ENCODE measurements at places on chromosomes 3 and 15.

GRCh38 chr15:58604455-58604923, 145.0 kb downstream of the ADAM10 start:
- no peak for DNase-seq

GRCh38 chr3:13223574-13224237, 150.5 kb upstream of the IQSEC1 start:
- no peak for DNase-seq

DNA sequence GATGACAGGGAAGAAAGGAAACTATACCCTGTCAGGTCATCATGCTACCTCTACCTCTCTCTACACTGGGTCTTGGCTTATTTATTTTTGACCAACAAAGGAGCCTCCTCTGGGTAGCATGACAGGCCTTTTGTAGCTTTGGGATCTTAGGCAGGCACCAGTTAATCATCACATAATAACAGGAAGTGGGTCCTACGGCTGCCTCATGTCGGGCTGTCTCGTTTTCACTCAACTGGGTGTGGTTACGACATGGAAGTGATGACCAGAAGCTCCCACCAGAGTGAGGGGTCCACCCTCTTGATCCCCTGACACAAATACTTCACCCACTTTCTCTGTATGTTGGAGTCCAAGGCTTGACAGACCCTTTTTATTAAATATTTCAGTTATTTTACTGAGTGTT, 105.3 kb downstream of the CD47 start:
- DNase-seq, result peak; percentile 59

GRCh38 chr3:138726946-138727730, 107.6 kb downstream of the PIK3CB start:
- DNase-seq, result no peak

GRCh38 chr3:58190882-58191281, 19.9 kb downstream of the DNASE1L3 start:
- no peak for DNase-seq

GRCh38 chr15:91525751-91526150, 327.8 kb upstream of the SLCO3A1 start:
- DNase-seq, result no peak

DNA sequence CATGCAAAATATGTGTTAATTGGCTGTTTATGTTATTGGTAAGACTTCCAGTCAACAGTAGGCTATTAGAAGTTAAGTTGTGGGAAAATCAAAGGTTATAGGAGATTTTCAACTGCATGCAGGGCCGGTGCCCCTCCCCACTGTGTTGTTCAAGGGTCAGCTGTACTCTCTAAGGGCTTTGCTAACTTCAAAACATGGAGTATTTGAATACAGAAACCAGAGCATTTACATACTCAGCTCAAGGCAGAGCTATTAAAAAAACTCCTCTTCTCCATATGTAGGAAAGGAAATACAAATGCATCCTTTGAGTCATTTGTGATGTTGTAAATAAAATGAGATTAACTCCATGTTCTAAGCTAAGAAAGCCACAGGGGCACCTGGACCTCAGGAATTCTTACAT, 16.8 kb downstream of the IL17RB start:
- DNase-seq, result no peak

- DNase-seq, result no peak
These were observed 415.3 kb downstream of the CNTN4 start for GRCh38 chr3:2513986-2514385.

- DNase-seq, result no peak
These were observed 84.4 kb upstream of the RAD18 start for GRCh38 chr3:9047452-9048346.

DNA sequence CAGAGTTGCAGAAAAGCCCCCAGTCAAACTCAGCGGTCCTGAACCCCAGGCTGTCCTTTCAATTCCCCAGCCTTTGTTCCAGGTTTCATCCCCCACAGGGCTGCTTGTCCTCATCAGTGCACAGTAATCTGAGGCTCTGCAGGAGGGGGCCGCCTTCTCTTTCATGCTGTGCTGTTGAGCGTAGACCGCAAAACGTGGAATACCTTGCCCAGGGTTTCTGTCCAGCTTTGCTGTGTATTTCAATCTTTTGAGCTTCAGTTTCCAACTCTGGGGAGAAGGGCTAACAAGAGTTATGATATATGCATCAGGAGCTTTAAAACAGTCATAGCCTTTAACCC, 64.8 kb downstream of the FAM43A start:
- no peak for DNase-seq

GRCh38 chr3:156957715-156958114, 131.6 kb downstream of the LEKR1 start:
- DNase-seq, result no peak

DNA sequence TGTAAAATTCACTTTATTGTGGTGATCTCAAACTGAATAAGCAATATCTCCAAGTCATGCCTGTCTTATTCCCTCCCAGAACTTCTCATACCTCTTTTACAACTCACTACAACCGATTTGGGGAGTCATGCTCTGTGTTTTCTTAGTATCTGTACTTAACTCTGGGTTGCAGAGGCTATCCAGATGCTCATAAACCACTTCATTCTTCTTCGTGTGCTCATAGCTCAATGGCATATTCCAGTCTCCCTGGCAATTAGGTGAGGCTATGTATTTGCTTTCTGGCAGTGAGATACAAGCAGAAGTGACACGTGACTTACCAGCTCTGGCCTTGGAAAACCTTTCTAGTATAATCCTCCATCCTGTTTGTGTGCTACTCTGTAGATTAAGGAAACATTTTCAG, 360.9 kb downstream of the ZNF385D start:
- no peak for DNase-seq

DNA sequence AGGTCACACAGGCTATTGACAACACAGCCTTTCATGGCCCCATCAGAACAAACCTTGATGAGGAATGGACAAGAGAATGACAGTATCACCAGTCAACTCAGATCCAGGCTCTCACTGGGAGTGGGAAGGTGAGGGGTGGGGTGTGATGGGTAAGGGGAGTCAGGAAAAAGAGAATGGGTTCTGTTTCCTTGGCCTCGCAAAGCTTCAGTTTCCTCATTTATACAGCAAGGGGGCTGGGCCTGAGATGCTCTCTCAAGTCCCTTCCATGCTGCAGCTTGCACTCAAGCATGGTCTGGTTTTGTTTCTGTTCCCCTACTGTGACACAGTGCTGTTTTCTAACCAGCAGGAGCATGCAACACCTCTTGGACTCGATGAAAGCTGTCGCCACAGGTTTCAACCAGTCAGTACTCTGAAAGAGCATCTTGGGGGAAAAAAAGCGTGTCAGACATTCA, 65.7 kb upstream of the IL12A start:
- DNase-seq, result peak; percentile 35

GRCh38 chr3:134797057-134797740, 2.1 kb downstream of the EPHB1 start:
- no peak for DNase-seq

DNA sequence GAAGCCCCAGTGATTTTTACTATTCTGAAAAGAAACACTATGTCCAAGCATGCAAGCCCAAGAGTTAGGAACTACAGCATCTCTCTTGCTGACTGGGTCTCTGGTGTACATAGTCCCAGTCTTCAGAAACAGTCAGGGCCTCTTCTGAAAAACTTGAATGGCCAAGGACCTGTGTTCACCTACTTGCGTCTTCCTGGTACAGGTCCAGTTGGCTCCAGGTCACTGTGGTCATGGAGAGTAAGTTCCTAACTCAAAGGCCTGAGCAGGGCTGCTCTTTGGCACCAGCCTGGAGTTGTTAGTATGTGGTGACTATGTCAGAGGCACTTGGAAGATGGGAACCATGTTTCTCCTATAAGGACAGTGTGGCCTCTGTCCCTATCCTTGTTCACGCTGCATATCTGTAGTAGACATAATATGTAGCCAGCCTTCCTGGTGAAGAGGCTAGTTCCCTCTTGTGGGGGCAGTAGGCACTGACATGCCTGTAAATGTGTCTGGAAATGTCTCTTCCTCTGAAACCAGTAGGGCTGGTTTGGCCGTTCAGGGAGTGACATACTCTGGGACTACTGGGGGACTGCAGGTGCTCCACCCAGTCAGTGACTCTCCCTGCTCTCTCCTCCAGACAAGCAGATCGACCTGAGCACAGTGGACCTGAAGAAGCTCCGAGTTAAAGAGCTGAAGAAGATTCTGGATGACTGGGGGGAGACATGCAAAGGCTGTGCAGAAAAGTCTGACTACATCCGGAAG, 2.6 kb upstream of the RBM15B start:
- DNase-seq, result no peak

- no peak for DNase-seq
These were observed 34.8 kb upstream of the GSK3B start for GRCh38 chr3:120129051-120129450.

GRCh38 chr3:54347060-54347459, 224.7 kb downstream of the CACNA2D3 start:
- no peak for DNase-seq

- DNase-seq, result no peak
These were observed 193.0 kb upstream of the TPM1 start for GRCh38 chr15:62849316-62850106.

DNA sequence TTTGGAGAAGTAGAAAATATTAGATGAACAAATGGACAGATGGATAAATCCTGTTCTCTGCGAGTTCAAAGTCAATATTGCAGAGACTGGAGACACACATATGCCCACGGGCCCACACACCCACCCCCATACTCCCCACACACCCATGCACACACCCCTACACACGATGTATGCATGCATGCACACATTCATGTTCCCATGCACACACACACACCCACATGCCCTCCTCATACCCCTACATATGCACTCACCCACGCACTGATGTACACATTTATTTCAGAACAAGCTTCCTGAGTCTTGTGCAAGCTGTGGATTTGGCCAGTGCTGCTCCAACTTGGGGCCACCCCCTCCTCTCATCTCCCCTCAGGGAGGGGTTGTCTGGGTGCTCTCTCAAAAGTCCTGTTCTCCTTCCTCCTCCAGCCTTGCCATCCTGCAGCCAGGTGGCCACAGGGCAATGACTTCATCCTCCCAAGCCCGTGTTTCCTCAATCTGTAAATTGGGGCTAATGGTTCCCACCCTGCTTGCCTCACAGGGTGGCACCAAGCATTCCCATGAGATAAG, 16.4 kb downstream of the MAPKAPK3 start:
- DNase-seq, result no peak

DNA sequence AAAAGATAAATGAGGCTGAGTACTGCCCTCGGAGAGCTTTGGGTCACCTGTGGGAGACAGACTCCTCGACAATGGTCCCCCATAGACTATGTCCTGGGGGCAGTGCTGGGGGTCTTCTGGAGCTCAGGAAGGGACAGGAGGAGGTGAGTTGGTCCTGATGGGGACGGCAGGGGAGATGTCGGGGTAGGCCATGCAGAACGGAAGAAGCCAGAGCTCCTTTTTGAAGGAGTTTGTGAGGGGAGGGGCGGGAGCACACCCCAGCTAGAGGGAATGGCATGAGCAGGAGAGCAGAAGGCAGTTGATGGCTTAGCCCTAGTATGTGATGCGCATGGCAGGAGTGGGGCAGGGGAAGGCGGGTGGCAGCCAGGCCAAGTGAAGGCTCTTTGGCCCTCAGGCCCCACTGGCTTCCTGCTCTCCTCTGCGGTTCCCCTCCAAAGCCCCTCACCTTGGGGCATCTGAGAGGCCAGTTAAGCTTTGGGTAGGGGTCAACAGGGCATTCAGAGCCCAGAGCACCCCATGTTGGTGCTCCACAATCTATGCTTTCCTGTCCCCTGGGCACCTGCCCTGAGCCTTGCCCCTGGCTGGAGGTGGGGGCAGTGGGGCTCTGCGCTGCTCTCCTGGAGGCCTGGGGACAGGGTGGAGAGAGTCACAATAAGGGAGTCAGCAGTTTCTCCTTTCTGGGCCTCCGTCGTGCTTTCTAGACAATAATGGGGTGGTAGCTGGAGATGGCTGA, 179.3 kb downstream of the SMAD6 start:
- no peak for DNase-seq

GRCh38 chr3:100257586-100257985, 3.2 kb upstream of the TBC1D23 start:
- no peak for DNase-seq

GRCh38 chr3:142087676-142088075, 61.7 kb downstream of the TFDP2 start:
- DNase-seq, result no peak

DNA sequence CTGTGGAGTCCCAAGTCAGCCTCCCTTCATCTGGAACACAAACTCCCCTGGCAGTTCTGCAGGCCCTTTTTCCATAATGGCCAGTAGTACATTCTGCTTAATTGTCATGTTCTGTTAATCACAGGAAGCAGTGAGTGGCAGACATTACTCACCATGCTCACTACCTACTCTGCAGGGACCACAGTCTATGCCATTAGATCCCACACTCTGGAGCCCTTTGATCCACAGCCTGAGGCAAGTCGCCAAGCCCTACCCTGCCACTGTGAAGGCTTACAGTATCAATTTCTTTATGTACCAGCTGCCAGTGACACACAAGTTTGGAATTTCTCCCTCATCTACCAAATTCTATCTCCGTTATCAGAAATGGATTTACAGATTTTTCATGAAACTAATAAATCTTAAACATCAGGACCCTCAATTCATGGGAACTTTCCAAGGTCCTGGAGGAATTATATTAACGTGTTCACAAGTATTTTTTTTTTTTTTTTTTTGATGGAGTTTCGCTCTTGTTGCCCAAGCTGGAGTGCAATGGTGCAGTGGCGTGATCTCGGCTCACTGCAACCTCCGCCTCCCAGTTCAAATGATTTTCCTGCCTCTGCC, 20.6 kb upstream of the WWTR1 start:
- no peak for DNase-seq

DNA sequence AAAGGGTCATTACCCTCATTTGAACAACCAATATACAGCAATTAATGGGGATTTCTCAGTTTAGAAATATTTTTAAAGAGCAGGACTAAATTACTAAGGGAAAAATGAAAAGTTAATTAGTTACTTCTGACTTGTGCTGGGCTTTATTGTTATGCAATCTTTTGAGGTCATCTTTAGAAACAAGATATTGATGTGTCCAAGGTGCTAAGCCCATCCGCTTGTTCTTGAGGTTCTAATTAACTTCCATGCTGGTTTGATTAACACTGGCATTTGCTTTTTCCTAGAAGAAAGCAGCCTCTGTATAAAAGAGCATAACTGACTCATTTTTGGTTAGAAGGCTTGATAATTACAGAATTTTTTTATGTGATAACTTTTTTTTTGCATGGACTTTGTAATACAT, 256.5 kb upstream of the AGTR1 start:
- no peak for DNase-seq

DNA sequence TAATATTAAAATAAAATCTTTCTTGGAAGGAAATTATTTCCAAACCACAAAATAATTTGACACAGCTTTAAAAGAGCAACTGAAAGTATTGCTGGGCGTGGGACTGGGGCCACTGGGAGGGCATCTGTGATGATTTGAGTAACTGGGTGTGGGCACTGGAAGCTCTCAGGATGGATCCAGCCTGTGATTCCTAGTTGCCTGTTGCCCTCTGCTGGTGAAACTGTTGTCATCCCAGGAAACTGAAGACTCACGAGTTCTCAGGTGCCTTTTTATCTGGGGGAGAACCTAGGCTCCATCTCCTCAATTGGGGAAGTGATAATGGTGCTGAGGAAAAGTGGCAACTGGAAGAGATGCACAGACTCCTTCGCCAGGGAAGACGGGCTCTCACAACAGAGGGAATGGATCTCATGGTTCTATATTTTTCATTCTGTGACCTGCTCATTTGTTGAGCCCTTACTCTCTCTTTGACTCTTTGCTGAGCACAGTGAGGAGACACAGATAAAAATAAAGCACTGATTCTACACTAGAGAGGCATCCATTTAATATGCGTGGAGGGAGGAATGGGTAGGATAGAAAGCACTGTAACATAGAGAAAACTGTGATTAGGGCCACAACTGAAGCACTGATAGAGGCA, 61.6 kb downstream of the TPRG1 start:
- no peak for DNase-seq

- no peak for DNase-seq
These were observed 16.9 kb downstream of the ICE2 start for GRCh38 chr15:60462027-60462426.
